ENCODE measurements at places on chromosomes 4 and X.

- DNase-seq, result no peak
These were observed 235.4 kb downstream of the HNRNPD start for GRCh38 chr4:82138374-82138773.

DNA sequence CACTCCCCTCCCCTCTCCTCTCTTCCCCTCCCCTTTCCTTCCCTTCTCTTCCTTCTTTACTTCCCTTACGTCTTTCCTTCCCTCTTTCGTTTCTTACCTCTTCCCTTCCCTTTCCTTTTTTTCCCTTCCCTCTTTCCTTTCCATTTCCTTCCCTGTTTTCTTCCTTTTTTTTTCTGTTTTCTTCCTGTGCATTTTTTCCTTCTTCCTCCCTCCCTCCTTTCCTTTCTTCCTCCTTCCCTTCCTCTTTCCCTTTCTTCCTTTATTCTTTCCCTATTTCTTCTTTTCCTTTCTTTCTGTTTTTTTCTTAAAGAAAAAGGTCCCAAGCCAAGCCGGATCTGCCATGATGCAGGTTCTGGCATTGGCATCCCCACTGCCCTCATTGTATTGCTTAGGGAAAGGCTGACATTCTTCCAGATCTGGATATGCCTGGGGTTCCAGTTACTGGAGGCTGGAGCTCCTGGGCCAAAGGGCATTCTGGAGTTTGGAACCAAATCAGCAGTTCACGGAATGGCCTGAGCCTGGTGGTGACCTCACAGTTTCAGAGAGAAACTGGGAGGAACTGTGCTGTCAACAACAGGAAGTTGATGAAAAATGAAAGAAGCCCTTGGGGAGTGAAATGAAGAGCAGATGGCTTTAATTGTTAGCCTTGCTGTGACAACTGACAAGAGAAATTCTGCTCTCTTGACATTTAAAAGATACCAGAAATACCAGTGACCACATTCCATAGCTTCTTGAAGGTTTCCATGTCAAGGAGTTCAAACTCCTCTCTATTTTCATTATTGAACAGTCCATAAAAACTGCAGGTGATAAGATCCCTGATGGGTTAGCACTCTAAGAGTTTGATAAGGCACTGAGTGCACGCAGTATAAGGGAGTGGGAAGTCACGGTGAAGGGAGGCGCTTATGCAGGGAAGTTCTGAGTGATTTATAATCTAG is 622.1 kb downstream of the SPRY1 start:
- DNase-seq, result no peak

DNA sequence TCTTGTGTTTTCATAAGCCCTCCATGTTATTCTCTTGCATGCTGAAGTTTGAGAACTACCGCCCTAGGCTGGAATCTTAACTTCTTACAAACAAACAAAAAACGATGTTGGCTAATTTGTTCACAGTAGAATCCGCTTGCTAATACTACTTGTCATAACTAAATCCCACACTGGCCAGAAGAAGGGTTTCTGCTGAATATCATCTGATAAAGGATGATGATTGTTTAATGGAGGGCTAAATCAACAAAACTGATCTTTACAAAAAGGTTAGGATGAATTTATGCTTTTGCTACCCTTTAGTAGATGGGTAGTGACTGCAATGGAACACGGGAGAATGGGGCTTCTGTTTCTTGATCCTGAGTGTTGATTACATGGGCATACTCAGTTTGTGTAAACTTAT is 42.3 kb downstream of the SPATA4 start:
- no peak for DNase-seq

DNA sequence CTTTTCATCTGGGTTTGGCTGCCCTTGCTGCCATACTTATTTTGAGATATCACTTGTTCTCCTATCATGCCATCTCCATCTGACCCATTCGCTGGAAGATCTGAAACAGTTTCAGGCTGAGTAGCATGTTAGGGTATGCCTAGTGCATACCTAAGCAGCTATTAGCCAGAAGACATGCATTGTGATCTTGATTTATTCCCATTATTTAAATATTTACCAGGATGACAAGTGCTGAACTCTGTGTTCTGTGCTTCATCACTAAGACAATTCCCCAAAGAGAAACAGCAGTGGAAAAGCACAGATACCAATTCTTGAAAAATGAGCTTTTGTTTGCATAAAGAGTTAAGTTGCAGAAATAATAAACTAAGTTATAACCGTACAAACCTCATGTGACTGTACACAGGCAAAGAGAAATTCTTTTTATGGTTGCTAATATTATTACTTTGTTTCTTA is 271.0 kb upstream of the ARSJ start:
- no peak for DNase-seq

DNA sequence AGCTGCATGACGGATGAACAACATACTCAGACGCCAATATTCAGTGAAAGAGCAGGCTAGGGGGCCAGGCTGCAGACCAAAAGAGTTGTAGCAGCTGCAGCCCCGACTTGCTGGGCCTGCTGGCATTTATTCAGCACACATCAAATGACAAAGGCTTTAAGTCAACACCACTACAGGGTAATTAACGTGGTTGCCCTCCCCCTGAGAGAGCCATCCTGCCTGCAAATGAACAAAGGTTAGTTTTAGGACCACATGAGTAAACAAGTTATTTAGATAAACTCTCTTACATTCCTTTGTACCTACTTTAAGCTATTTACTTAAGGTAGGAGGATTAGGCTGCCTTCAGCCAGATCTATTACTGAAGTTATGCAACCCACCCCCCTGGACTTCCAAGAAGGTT is 1329.1 kb downstream of the PCDH18 start:
- no peak for DNase-seq

- no peak for DNase-seq
These were observed 143.8 kb downstream of the GPAT3 start for GRCh38 chr4:83679692-83680091.

DNA sequence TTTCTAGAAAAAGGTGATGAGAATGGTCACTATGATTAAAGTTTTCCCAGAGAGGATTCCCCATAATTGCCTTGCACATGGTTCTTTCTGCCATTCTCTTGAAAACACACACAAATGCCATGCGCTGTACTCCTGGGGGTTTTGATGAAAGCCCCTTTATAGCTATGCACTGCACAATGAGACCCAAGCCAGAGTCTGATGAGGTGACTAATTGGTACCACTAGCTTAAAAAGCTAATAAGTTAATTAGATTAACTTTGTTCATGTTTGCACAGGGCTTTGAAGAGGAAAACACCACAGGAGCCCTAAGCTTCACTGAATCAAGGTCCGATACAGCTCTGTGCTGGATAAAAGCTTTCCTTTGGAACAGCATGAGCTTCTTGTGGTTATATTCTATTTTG is 132.2 kb downstream of the NKX6-1 start:
- no peak for DNase-seq

GRCh38 chr4:152161676-152162330 is 374.1 kb downstream of the FBXW7 start:
- no peak for DNase-seq

- DNase-seq, result no peak
These were observed 402.2 kb upstream of the AADAT start for GRCh38 chr4:170491981-170492380.

DNA sequence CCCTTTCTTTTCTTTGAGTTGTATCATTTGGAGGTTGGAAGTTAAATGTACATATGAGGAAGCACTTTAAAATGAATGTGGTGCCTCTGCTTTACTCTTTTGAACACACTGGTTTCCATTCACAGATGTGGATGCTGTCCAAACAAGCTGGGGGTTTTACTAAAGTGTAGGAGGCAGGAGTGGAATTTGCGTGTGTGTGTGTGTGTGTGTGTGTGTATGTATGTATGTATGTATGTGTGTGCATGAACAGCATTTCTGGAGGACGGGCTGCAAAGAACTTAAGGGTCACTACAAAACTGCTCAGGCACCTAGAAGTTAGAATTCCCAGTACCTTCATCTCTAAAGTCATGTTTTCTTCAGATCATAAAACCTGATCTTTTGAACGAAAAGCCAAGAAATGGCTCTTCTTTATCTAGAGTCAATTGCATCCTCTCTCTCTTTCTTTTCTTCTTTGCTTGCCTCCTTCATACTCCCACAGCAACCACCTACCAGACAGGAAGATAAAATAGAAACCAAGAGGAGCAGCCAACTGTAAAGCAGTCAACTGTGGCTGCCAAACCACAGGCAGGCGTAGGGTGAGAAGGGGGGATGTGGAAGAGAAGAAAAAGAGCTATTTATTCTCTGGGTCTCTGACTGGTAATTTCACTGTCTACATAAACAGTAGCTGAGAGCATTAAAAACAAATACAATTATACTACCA is 177.0 kb upstream of the RASGEF1B start:
- peak; percentile 34 for DNase-seq

DNA sequence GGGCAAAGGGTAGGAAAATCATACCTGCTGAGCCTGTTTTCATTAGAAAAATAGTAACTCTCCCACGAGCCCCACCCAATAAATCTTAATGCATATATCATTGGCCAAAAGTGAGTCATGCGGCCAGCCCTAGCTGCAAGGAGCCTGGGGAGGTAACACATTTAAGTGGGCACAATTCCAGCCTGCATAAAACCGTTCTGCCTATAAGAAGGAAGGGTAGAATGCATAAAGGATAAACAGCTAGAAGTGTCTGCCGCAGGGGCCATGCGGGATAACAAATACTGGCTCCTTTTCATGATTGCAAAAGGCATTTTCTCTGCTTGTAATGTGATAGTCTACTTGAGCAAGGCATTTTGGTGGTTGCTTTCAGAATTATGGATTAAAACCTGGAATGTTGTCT is 37.1 kb downstream of the EFHC2 start:
- DNase-seq, result no peak

- DNase-seq, result no peak
These were observed 170.2 kb downstream of the RAPGEF2 start for GRCh38 chr4:159273141-159273438.

DNA sequence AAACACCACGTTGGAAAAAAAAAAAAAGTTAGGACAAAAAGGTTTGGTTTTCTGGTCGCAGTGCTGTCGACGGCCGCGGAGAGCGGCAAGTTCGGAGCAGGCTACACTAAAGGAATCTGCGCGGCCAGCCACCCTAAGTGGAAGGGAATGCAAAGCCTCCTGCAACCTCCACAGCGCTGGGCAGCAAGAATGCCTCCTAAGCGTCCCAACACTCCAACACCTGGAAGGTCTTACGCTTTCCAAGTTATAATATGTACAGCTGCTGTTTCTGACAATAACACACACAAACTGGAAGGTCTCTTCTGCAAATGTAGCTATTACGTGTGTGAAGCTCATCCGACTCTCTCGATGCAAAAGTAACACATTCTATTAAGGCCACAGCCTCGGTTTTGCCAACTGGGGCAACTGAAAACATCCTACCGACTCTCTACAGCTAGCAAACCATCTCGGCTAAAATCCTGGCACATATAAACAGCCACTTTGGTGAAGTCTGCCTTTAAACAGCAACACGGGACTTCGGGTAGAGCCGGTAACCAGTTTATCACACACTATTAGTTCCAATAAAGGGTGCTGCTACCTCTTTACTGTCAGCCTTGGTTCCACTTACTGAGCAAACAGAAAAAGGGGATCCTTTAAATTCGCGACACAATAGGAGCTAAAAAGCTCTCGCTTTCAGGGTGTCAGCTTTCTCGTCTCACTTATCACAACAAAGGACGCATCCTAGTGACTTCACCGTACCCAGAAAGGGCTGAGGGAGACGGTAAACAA is 895 bp downstream of the SMIM14 start:
- DNase-seq, result peak; percentile 33

GRCh38 chr4:186628058-186628711 is 72.8 kb upstream of the MTNR1A start:
- DNase-seq, result peak; percentile 6

GRCh38 chr4:17544205-17544604 is 29.2 kb downstream of the CLRN2 start:
- no peak for DNase-seq

DNA sequence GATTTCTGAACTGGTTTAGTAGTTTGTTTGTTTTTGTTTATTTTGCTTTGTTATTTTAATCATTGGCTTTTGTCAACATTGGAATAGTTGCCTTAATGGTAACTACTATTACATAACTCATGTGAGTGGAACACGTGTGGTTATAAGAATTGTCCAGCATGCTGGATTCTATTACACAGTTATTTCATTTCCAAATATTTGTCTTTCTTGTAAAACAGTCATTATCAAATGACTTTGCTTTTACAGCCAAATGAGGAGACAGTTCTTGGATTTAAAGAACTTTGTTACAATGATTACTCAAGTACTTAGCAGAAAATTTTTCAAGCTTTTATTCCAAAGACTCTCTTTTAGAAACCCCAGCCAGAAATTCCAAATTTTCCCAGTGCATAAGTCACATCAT is 516.1 kb upstream of the MAGEB2 start:
- DNase-seq, result no peak

GRCh38 chr4:63105839-63106238 is 1303.4 kb downstream of the TECRL start:
- DNase-seq, result no peak

- no peak for DNase-seq
These were observed 53.3 kb downstream of the CAMK2D start for GRCh38 chr4:113708250-113708649.

DNA sequence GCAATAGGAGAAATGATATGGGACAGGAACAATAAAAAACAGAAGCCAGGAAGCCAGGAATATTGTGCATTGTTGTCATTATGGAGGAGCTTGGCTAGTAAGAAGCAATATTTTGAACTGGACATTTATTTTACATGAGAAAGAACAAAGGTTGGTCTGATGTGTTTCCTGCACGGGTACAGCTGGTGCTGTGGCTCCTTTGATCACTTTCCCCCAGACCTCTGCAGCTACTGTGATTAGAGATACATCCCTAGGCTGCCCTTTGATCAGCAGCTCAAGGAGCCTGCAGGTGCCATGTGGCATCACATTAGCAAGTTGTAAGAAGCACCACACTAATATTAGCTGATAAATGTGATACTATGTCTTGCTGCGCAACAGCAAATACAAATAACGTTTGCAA is 2.5 kb downstream of the PDGFC start:
- no peak for DNase-seq

DNA sequence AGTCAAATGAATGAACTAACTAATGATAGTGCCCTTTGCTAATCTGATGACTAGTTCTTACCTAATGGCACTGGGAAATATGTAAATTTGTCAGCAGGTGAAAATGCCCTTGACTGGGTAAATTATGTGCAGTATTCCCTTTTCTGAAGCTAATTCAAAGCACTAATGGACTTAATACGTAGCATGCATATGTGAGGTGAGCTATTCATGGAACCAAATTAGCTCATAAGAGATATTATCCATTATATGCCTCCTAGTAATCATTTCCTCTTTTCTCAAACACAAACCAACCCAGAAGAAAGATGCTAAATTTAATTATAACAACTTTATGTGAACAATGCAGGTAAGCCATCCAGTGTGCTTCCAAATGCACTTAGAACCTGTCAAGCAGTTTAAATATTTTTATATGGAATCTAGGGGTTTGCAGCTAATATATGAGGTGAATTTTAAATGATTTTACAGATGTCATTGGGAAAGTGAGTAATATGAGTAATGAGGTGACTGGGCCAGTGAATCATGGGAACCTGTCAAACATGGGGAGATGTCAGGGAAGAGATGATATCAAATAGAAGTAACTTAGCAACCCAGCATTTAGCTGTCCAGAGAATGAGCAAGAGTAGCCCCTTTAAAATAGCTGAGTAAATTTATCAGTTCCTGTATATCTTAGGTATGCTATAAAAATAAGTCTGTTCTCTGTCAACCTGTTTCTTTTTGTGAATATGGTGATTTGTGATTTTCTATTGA is 315.0 kb downstream of the AFF2 start:
- DNase-seq, result no peak
